ENCODE measurements at places on chromosomes 11 and 22.

GRCh38 chr22:39532215-39533073 is at the start of gene RPS19BP1:
RPS19BP1 (minus strand) TSS chr22:39532748; CDS start chr22:39532738, 10 bp downstream.
- DNase-seq = peak; percentile 96

DNA sequence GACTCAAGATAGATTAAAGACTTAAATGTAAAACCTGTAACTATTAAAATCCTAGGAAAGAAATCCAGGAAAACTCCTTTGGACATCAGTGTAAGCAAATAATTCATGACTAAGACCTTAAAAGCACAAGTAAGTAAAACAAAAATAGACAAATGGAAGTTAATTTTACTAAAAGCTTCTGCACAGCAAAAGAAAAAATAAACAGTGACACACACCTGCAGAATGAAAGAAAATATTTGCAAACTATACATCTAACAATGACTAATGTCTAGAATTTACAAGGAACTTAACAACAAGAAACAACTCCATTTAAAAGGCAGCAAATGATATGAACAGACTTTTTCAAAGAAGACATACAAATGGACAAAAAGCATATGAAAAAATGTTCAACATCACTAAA is 359.1 kb downstream of the LUZP2 start:
- DNase-seq = no peak

- no peak for DNase-seq
Measured at GRCh38 chr11:110093407-110094297, 460 bp downstream of the ZC3H12C start.

GRCh38 chr11:518463-519202 is 11.6 kb upstream of the RNH1 start:
- peak; percentile 79 for DNase-seq

- DNase-seq = no peak
Measured at GRCh38 chr11:119739975-119740374, 11.0 kb upstream of the NECTIN1 start.
